ENCODE measurements at places on chromosomes 2 and 18.

DNA sequence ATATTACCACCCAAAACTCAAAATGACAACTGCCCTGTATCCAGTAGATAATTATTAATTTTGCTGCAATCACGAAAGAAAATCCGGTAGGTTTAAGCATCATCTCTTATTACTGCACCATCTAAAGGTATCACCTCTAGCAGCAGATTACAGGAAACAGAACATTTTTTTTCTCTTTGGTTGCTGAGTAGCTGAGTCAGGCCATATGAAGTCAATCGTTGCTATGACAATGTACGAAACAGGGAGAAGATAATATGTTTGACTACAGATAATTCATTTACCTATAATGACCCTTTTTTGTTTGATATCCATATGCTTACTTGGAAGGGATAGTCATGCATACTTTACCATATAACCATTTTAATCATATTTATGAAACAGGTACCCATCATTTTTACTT lies 831.6 kb upstream of the CHAC2 start:
- no peak for DNase-seq

DNA sequence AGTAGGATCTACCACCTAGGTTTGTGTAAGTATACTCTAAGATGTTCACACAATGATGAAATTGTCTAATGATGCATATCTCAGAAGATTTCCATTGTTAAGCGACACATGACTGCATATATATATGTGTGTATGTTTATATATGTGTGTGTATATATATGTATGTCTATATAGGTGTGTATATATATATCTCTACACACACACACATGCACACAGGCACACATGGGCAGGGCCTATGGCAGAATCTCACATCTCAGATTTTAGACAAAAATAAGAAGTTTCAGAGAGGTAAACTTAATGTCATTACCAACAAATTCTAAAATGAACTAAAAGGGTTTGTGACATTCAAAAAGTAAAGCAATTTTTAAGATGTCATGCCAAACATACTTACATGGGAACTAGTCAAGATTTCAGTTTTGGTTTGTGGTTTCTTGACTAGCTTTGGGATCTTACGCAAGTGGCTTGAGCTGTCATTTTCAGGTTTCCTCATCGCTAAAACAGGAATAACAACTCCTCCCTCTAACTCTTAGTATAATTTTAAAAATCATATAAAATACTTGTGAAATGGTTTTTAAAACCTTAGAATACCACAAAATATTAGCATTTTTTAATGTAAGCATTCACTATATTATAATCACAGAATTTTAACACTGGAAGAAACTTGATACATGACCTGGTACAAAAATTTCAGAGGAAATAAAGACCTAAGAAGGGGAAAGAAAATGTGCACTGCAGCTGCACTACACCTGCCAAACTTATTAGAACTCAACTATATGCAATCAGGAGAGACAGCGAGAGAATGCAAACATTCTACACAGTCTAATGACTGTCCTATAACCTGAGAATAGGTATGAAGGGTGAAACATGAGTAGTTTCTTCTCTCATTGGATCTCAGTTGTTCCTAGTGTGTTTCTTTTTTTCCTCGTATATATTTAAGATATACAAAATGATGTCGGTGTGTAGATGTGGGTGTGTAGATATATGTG lies 75.7 kb downstream of the TTC21B start:
- no peak for DNase-seq

DNA sequence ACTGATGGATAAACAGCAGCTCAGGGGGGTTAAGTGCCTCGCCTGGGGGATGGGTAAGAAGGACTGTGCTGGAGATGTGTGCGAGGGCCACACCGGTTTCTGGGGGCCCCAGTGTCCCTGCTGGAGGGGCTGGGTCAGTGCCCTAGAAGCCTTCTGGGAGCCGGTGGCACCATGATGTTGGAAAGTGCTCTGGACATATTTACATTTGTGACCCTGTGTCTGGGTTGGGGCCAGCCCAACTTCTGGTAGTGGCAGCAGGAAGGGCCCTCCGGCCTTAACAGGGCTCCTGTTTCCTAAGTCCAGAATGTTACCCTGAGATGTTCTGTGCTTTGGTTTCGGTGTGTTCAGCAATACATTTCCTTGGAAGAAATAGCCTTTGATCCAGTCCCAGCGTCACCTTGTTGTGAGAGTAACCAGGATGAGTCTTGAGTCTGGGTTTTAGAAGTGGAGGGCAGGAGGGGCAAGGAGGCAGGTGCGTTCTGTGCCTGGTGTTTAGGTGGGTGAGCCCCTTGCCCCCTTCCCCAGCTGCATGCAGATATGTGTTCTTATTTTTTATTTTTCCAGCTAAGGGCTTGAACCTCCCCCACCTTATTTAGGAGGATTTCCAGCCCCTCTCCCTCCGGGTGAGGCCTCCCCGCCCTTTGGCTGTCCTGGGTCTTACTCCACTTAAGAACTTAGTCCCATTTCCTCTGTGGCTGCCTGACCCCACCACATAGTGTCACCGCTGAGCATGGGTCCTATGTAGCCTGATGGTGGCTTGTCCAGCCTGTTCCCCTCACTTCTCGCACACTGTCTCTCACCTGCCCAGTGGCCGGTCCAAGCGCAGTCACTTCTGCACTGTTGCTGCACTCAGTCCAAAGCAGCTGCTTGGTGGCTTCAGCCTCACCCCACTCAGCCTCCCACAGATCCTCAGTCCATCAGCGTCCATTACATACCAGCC lies 132.7 kb upstream of the HS6ST1 start:
- no peak for DNase-seq

- DNase-seq, result no peak
Observed at GRCh38 chr2:233814056-233814835, 36.1 kb downstream of the MROH2A start.

DNA sequence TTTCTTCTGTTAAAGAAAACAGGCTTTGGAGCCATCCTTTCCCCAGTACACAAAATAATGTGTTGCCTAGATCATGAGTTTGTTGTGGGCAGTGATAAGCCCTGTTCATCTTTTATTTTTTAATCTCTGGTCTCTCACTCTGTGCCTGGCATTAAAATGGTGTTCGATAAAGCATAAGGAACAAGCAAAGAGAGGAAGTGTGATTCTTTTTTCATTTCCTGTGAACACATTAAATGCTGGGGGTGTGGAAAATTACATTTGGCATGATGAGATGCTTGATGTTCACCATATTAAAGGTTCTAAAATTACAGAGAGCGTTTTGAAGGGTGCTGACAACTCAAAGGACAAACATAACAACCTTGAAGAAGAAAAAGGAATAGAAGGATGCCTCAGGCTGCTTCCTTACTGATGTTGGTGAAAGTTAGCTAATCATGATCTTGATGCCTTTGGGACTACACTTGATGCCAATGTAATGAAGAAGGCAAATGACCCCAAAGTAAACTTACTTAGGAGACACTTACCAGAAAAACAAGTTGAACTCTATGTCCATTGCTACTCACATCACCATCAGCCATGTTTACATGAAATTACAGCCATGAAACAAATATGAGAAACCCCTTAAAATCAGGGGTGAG lies 33.0 kb downstream of the TMEFF2 start:
- DNase-seq, result no peak

DNA sequence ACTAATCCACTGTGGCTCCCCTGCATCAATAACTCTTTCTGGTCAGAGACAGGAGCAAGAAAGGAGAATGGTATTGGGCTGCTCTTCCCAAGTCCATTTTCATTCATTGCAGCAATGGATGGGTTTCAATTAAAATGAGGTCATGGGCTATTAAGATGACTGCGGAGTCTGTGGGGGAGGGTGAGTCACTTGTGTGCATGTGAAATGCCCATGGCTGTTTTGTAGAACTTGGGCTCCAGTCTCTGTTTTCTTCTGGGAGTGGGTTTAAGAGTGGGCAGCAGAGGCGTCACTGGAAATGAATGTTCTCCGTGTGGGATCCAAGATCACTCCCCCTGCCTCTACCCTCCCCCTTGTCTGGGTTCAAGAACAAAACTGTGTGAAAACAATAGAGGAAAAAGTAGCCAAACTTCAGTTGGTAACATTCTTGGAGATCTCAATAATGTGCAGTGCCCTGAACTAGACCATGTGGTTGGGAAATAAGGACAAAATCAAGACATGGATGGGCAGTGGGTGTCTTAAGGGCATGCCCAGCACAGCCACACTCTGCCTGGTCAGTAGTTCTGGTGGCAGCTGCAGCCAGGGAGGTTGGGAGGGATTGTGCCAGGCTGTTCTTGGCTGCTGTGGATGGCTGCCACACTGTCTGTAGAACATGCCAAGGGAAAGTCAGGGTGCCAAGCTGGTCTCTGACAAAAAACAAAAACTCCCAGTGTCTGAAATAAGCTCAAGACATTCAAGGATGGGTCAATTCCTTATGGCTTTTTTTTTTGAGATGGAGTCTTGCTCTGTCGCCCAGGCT lies 68.2 kb upstream of the CXCR4 start:
- no peak for DNase-seq

DNA sequence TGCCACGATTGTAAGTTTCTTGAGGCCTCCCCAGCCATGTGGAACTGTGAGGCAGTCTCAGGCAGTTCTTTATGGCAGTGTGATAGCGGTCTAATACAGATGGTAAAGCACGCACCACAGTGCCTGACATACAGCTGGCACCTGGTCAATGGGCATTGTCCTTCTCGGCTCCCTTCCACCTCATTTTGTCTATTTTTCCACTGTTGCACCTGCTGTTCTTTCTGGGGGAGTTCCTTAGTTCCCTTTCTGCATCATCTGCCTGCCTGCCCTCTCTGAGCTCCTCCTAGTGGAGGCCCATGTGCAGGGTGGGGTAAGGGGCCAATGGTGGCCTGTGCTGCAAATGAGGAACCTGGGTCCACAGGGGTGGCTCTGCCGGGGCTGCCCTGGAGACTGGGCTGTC lies 157.6 kb downstream of the LPIN1 start:
- no peak for DNase-seq

DNA sequence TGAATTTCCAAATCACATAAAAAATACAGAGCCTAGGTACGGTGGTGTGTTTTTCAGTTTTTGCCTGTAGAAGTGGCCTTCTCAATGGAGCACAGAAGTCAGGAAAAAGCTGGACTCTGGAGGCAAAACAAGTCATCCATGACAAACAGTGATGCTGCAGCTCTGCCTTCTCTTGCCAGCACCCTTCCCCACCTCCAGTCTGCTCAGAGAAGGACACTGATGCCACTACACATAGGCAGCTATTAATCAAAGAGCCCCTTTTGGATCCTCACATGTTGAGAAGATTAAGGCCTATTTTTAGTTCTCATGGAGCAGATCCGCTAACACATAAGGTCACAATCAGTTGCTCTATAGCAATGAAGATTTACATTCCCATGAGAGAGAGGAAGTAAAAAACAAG lies 181.6 kb upstream of the GALNT5 start:
- no peak for DNase-seq

DNA sequence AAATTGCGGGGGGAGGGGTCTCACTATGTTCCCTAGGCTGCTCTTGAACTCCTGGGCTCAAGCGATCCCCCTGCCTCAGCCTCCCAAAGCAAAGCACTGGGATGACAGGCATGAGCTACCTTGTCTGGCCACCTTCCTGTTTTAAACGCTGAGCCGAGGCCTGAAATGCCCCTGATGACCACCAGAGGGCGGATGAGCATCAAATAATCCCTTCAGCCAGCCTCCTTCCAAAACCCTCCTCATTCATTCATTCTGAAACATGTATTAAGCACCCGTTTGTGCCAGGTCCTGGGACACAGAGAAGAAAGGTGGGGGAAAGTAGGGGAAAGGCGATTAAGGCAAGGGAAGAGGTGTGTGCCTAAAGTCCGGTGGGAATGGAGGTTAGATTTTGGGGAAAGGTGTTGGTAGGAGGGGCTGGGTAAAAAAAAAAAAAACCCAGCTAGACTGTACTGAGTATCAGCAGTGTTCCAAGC lies 30.7 kb upstream of the PTMA start:
- DNase-seq, result peak; percentile 64

- DNase-seq, result no peak
Observed at GRCh38 chr2:83368916-83369315, 1090.2 kb downstream of the SUCLG1 start.

GRCh38 chr2:159695795-159696448 lies 16.4 kb upstream of the MARCHF7 start:
- DNase-seq, result no peak

DNA sequence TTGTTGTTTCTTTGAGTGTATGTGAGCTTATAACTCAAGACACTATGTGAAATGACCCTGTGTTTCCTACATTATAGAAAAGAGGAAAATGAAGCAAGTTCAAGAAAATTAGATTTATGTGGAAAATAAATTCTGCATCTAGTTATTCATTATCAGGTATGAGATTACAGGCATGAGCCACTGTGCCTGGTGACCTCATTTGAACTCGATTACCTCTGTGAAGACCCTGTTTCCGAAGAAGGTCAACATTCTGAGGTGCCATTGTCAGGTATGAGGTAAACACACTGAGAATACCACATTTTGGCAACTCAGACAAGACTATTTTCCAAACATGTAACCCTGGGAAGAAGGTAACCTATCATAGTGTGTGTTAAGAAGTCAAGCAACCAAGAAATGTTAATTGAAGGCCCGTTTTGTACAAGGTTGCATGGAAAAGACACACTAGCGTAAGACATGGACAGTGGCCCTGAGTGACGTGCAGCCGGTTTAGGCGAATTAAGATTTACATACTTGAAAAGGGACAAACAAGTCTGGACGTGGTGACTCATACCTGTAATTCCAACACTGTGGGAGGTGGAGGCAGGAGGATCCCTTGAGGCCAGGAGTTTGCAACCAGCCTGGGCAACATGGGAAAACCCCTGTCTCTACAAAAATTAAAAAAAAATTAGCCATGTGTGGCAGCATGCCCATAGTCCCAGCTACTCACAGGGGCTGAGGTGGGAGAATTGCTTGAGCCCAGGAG lies 186.6 kb downstream of the NEDD4L start:
- DNase-seq, result no peak

DNA sequence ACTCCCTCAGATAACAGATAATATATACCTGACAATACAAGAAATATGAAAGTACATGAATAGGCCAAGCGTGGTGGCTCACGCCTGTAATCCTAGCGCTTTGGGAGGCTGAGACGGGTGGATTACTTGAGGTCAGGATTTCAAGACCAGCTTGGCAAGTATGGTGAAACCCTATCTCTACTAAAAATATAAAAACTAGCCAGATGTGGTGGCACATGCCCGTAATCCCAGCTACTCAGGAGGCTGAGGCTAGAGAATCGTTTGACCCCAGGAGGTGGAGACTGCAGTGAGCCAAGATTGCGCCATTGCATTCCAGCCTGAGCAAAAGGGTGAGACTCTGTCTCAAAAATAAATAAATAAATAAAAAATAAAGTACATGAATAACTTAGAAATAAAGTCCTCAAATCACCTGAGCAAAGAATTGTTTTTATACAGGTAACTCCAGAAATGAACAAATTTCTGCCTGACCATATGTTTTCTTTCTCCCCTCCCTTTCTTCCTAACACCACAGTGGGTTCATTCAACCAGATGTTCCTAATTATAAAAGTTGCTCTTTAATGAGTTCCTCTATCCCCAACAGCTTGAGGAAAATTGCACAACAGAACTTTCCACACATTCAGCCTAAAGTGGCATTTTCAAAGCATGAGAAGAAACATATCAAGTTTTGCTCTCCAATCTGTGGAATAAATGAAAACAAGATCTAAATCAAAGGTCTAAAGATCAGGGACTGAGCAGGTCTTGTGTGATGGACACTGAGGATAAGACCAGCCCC lies 33.6 kb upstream of the AP1S3 start:
- no peak for DNase-seq

Data from stimulated activated CD4-positive, alpha-beta T cell treated with anti-CD3 and anti-CD28 coated beads, TNF-alpha, amount 100 ng/mL, for 48 hours (primary cell).